ENCODE measurements at places on chromosomes 5 and 9. TPM values are rescaled to one million over a fixed set of nuclear protein-coding genes. Genes with fewer than 3 reads are reported as not detected.

- DNase-seq, result no peak
- no peaks in the 10 kb centered on the region for H3K27me3 ChIP-seq
- no peak overlapping the region for H3K27ac ChIP-seq
- no peak overlapping the region for H3K4me3 ChIP-seq
Measured at GRCh38 chr5:132826424-132827082, 3.9 kb downstream of the SHROOM1 start.

DNA sequence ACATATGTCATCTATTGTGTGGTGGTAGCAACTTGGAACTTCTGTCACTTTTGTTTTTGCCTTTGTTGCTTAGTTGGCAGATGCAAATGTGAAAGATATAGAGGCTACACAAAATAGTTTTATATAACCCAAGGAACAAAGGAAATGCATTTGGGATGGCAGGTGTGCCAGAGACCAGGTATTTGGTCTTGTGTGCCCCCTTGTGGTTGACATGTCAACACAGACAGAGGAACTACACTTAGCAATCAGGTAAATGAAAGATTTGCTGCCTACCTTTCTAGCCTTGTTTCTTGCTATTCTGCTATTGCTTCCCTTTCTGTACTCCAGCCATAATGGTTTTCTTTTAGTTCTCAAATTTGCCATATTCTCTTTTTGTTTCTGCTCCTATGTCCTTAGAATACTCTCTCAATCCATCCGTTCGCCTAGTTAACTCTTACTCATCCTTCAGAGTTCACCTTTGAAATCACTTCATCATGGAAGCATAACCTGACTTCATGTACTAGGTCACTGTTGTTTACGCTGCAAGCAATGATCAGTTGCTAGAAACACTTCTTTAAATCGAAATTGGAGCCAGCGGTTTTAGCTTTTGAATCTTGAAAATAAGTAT, 119.5 kb downstream of the TRPM3 start:
- DNase-seq, result no peak
- no peak overlapping the region for H3K4me3 ChIP-seq
- no peaks in the 10 kb centered on the region for H3K27me3 ChIP-seq
- H3K27ac ChIP-seq, result no peak overlapping the region
- H3K36me3 ChIP-seq, result no peaks in the 10 kb centered on the region

DNA sequence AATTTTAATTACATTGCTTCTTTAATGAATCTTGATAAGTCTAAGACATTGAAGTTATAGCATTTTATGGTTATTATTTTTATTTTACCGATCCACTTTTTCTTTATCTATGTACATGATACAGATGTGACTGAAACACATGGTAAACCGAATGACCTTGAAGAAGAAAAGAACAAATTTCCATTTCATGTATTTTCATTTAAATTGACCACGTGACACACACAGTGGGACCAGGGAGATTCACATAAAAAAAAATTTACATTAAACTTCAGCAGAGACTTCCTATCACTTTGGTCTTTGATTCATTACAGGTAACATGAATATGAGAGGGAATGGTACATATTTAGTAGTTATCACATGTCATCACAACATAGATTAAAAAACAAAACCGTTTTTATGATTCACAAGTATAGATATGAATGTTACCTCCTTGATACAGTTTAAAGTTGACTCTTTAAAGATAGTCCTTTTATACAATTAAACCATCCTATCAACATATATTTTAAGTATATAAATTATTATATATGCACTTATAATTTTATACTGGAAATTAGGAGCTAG, 133.1 kb downstream of the ZCCHC7 start:
- no peaks in the 10 kb centered on the region for H3K27me3 ChIP-seq
- no peak overlapping the region for H3K4me3 ChIP-seq
- no peaks in the 10 kb centered on the region for H3K4me1 ChIP-seq
- DNase-seq, result no peak

DNA sequence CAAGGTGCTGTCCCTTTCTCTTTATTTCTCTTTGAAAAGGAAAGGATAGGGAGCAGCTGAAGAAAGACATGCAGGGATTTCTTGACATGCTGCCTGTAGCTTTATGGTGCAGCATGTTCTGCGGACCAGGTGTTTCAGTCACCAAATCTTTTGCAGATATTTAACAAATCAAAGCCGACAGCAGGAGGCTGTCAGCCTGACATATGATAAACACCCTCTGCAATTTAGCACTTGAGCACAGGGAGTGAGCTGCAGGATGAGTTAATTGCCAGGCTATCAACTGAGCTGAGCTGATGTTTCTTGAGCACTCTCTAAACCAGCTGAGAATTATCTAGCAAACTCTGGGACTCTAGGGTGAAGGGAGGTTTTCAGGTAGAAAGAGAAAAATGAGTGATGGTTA, 212.8 kb upstream of the ATP10B start:
- H3K27me3 ChIP-seq, result no peaks in the 10 kb centered on the region
- H3K27ac ChIP-seq, result no peak overlapping the region
- H3K4me1 ChIP-seq, result no peaks in the 10 kb centered on the region
- H3K36me3 ChIP-seq, result no peaks in the 10 kb centered on the region

Gene PDZD2
- 29.8 TPM for total RNA-seq

Gene ICE1
- total RNA-seq, result 35.9 TPM

GRCh38 chr5:7412409-7412808, 16.5 kb downstream of the ADCY2 start:
- DNase-seq, result no peak
- no peaks in the 10 kb centered on the region for H3K27me3 ChIP-seq
- H3K4me1 ChIP-seq, result no peaks in the 10 kb centered on the region
- no peak overlapping the region for H3K4me3 ChIP-seq

All from ovary (tissue), 10 donors.